ENCODE measurements at places on chromosomes 2 and 18.

GRCh38 chr2:64832936-64833335 is 156.3 kb upstream of the SLC1A4 start:
- DNase-seq = peak; percentile 14

DNA sequence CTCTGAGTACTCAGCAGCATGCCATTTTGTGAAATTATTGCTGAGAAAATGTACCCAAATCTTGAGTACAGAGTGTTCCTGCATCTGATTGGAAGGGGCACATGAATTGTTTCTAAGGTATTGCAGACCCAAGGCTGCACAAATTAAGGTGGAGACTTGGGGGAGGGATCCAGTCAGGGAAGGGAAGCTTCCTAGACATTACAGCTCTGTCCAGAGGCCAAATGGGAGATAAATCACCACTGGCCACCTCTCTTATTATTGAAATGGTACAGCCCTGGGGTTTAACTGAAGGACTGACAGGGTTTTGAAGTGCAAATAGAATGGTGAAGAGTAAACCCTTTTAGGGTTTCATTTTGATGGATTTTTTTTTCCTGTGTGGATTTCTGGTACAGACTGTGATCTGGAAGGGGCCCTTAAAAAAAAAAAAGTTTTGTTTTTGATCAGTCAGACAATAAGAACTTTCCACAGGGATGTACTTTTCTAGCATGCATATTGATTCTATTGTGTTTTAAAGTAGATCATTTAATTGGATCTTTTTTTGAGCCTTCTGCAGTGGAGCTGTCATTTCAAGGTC is 119.4 kb downstream of the GREB1L start:
- no peak for DNase-seq

GRCh38 chr2:218354850-218355443 is 1.7 kb upstream of the CATIP start:
- DNase-seq = no peak

- DNase-seq = no peak
These were observed 110.3 kb downstream of the NOL10 start for GRCh38 chr2:10579441-10579840.

DNA sequence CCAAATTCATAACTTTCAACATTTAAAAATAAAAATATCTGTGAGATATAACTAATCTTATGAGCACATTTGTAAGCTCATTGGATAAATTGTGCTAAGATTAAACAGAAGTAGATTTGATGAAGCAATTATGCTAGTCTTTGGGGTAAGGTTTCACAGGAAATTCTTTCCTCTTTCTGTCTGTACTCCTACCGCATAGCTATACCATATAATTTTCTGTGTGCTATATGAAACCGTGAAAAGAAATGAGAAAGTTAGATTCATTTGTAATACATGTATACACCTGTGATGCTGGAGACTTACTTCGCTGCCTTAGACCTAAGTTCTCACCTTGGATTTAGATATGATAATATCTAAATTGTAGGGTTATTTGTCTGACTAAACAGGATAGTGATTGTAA is 184.7 kb downstream of the PPP1R1C start:
- no peak for DNase-seq

GRCh38 chr2:238989484-238989883 is 141.6 kb downstream of the TWIST2 start:
- no peak for DNase-seq

DNA sequence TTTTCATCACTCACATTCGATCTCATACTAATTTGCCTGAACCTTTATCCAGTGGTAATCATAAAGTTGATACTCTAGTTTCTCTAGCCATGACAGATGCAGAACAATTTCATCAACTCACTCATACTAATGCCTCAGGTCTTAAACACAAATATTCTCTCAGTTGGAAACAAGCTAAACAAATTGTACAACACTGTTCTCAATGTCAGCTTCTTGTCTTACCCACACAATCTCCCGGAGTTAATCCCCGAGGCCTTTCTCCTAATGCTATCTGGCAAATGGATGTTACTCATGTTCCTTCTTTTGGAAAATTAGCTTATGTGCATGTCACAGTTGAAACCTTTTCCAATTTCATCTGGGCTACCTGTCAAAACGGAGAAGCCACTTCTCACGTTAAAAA is 11.5 kb upstream of the CNOT11 start:
- no peak for DNase-seq

GRCh38 chr18:7202169-7202568 is 28.7 kb upstream of the LRRC30 start:
- DNase-seq = no peak

- no peak for DNase-seq
These were observed 725.1 kb upstream of the CDH7 start for GRCh38 chr18:65025756-65026155.

GRCh38 chr2:157919181-157919580 is 43.1 kb upstream of the ACVR1 start:
- DNase-seq = no peak

DNA sequence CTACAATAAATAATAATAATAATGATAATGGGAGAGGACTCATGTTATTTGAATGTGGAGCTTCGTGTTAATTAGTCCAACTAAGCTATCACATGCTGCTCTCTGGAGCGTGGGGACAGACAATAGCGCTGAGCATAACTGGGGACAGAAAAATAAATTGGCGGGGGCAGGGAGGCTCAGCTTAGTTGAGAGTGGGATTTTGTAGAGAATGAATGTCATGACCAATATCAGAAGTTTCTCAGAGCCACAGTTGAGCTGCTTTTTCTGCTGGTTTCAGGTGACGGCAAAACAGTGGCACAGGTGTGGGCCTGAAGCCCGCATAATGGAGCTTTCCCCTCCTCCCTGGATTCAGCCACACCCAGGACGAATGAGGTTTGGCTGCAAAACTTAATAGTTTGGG is 111.1 kb upstream of the CAB39 start:
- DNase-seq = no peak

DNA sequence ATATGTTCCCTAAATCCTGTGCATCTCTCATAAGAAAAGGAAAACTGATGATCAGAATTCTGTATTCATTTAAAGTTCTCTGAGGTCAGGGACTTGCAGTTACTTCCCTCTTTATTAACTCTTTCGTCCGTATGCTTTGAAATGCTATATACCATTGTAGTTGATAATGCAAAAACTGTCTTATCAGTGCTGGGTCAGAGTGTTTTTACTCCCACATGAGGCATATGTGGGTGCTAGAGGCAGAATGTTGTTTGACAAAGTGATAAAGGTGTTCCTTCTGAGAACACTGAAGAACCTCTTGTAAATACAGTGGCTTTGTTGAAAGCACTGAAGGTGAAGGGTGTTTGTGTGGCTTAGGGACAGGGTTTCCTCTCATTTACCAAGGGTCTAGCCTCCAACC is 136.5 kb upstream of the NFATC1 start:
- no peak for DNase-seq

GRCh38 chr2:217206016-217206725 is 346.3 kb upstream of the TNP1 start:
- no peak for DNase-seq

DNA sequence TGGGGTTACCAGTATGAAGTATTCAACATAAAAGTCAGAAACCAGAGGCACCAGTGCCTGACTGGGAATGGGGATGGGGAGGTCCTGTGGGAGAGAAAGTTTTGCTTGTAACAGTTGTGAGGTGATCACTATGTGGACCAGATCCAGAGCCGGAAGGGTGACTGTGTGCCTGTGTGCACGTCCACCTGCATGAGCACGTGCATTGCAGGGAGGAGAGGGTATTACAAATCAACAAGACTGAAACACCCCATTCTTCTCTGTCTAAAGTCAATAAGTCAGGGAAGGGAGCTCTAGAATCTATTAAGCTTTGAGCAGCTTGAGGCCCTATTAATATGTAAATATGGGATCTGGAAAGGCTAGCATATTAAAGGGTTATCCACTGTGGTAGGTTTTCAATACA is 241.0 kb upstream of the ACVR2A start:
- DNase-seq = no peak

DNA sequence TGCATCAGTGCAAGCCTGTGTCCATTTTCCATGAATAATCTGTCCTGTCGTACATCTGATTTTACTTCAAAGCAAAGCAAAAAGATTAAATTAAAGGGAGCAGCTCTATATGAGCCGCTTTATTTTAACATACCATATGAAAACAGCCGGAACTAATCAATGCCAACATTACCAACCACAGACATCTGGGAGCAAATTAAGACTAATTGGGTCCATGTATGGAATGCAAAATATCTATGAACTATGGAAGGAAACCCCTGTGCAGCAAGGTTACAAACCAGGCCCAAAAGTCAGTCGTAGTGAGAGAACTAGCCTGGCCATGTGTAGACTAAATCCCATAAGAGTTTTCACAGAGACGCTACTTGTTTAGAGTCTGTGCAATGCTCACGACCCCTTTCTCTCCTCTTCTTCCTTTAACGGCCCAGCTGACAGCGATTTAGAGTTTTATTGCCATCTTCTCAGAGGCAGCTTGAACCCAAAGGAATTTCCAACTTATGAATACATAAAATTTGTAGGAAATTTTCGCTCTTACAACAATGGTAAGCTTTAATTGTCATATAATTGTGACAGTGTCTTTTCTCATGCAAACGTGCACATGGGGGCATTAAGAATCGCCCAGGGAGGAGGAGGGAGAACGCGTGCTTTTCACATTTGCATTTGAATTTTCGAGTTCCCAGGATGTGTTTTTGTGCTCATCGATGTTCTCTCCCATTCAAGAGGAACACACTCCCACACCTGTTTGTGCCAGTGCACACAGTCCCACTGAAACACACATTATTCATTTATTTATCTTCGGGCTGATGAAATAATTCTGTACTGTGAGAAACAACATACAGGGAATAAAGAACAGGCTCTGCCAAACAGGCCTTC is 52.9 kb upstream of the RPL31 start:
- DNase-seq = no peak

DNA sequence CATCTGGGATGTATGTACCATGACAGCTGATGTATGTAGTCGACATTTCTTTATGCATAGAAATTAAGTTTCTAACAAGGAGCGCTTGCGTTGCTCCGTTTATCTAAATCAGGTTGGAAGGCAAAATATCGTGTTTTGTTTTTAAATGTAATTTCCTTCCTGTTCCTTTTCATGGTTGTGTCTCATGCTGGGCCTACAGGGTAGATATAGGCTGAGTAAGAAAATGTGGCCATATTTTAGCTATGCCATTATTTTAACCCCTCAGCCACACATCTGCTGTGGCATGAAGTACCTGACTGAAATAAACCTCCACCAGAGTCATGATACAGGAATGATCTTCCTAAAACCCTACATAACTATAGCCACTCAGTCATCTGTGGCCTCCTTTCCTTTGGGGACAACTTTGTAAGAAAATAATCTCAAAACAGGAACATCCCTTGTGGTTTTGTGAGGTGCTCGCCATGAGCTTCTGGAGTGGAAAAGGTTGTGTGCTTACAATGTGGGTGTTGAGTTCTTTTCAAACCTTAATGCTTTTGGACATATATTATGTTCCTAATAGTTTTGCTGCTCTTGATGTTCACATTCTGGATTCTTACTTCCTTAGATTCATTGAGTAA is 214.3 kb downstream of the FAM210A start:
- no peak for DNase-seq

DNA sequence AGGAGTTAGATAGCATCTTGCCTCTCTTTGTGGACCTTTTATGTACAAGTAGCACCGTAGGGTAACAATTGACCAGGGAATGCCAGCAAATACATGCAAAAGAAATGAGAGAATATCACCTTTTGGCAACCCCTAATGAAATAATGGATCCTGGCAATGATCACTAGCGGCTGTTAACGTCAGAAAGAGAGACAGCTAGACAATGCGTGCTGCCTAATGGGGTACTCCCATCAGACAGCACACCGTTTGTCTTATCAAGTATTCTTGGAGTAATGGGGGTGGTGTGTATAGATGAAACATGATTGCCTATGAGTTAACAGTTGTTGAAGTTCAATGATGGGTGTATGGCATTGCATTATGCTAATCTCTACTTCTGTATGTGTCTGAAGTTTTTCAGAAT is 1.6 kb downstream of the ELAC1 start:
- DNase-seq = no peak

DNA sequence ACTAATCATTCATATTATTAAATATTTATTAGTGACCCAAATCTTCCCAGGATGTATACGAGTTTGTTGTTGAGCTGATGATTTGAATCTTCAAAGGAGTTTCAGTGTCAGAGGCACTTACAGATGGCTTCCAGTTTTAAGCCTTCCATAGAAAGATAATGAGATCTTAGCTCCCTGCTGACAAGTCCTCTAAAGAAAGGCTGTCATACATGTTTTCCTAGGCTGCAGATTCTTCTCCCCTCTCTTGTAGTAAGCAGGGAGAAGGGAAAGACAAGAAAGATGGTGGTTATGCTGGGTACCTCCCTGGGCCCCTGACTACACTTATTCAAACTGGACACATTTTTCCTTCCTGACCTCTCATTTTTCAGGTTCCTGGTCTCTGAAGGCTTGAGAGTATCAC is 8.1 kb upstream of the GAREM1 start:
- DNase-seq = no peak

- no peak for DNase-seq
These were observed 26.6 kb downstream of the BIN1 start for GRCh38 chr2:127080226-127080937.

GRCh38 chr2:187869195-187869594 is 315.0 kb upstream of the TFPI start:
- no peak for DNase-seq

GRCh38 chr2:177625744-177626650 is 233.4 kb downstream of the AGPS start:
- no peak for DNase-seq

DNA sequence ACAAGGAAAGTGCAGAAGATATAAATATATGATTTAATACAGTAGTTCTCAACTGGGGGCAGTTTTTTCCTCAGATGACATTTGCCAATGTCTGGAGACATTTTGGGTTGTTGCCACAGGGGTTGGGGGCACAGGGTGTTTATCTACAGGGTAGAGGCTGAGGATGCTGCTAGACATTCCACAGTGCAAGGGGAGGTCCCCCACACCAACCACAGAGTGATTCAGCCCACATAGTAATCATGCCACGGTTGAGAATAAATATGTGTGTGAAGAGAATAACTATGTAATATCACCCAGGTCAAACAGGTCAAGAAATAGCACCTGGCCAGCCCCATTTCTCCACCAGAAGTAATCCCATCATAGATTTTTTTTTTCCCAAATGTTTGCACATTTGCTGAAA is 17.9 kb downstream of the DYSF start:
- DNase-seq = peak; percentile 59

DNA sequence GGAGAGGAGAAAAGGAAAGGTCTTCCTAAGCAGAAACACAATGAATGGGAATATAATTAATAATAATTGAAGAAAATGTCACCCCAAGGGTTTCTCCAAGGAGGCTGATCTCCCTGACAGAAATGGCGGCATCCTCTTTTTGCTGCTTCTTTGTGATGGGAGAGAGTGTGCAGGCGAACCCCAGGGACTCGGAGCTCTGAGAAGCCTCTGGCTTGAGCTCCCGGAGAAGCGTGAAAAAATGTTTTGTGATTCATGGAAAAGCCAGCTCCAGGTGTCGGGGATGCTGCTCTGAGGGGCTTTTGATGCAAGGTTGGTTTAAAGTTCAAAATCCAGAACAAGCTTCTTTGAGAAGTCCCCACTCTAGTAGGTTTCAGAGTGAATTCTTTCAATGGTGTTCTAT is 91.0 kb downstream of the VWA3B start:
- DNase-seq = no peak

GRCh38 chr2:16974688-16975087 is 309.1 kb upstream of the CYRIA start:
- DNase-seq = no peak

GRCh38 chr2:12282780-12283695 is 433.7 kb upstream of the TRIB2 start:
- no peak for DNase-seq

GRCh38 chr2:103401621-103402020 is 639.8 kb downstream of the TMEM182 start:
- no peak for DNase-seq

All from IMR-90 (cell line).